ENCODE measurements at places on chromosomes 5 and 9.
A peak's percentile ranks its signal among the peaks of the same experiment; 100 is the strongest.

GRCh38 chr5:144247131-144247530 lies 76.5 kb downstream of the KCTD16 start:
- DNase-seq, result no peak

DNA sequence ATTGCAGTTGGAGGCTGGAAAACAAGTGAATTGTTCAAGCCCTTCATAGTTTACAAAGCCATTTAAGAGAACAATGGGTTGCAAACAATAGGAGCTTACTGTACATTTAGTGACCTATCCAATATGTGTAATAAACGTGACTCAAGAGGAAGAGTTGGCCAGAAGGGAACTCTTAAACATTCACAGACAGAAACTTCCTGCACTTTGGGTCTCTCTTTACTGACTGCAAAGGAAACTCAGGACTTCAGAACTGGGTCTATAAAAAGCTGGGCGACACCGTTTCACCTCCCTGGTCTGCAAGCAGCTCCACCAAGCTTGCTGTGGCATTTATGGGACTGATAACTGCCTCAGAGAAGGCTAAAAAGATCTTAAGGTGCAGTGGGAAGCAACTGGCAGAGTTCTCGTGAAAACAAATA lies 48.7 kb upstream of the SPATA31D4 start:
- DNase-seq, result no peak

DNA sequence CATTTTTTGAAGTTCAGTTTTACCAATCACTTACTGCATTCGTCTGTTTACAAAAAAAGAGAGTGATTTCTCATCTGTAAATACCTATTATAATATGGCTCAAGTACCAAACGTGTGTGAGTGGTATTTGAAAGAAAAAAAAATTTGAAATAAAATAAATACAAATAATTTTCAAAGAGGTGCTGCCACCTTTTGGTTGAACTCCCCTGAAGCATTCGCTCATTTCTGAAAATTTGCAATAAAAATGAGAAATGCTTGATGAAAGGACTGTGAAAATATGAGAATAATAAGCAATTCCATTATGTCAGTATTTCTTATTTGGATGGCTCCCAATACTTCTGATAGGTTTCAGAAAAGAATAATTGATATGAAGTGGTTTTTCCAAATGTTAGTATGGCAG lies 409.9 kb downstream of the CTNND2 start:
- no peak for DNase-seq

DNA sequence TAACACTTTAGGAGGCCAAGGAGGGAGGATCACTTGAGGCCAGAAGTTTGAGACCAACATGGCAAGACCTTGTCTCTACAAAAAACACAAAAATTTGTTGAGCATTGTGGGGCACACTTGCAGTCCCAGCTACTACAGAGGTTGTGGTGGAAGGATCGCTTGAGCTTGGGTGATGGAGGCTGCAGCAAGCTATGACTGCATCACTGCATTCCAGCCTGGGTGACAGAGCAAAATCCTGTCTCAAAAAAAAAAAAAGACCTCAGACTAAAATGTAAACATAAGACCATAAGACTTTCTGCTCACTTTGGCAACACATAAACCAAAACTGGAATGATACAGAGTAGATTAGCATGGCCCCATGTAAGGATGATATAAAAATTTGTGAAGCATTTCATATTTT lies 24.6 kb upstream of the NANS start:
- no peak for DNase-seq

- no peak for DNase-seq
Observed at GRCh38 chr9:115006660-115007059, 76.3 kb upstream of the TNFSF8 start.

GRCh38 chr9:134341306-134341705 lies 15.1 kb downstream of the RXRA start:
- DNase-seq, result no peak

GRCh38 chr9:72827950-72828731 lies 124.7 kb downstream of the ALDH1A1 start:
- DNase-seq, result no peak

- DNase-seq, result no peak
Observed at GRCh38 chr9:121220996-121221663, 19.5 kb upstream of the RAB14 start.

DNA sequence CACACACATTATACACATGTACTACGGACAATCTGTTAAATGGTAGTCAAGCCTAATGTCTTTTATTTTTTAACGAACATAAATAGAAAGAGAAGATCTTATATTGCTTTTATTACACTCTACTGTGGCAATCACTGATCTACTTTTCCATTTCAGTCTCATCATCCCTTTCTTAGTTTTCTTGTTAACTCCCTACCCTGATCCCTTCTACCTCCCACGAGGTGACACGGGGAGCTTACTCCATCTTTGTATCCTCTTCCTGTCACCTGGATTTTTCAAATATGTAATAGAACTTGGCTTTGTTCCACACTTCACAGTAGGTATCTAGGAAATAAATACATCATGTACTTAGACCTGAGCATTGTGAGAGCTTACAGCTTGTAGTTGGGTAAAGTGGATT lies 211.0 kb downstream of the PIK3R1 start:
- no peak for DNase-seq

GRCh38 chr9:121718084-121718483 lies 66.7 kb downstream of the DAB2IP start:
- DNase-seq, result no peak

DNA sequence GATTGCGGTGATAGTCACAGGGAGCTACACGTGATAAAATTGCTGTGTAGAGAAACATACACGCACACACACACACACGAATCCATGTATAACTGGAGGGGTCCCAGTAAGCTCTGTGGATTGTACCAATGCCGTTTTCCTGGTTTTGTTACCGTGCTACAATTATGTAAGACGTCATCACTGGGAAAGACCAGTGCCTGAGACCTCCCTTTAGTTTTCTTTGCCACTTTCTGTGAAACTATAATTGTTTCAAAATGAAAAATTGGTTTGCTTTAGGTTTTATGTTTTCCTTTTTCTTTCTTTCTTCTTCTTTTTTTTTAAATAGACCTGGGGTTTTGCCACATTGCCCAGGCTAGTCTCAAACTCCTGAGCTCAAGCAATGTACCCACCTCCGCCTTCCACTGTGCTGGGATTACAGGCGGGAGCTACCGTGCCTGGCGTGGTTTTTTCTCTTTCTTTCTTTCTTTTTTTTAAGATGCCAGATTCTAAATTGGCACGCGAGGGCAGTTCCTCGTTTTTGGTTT lies 21.3 kb downstream of the OR2V2 start:
- DNase-seq, result no peak

GRCh38 chr9:34793428-34793827 lies 83.5 kb upstream of the CCL21 start:
- DNase-seq, result no peak

DNA sequence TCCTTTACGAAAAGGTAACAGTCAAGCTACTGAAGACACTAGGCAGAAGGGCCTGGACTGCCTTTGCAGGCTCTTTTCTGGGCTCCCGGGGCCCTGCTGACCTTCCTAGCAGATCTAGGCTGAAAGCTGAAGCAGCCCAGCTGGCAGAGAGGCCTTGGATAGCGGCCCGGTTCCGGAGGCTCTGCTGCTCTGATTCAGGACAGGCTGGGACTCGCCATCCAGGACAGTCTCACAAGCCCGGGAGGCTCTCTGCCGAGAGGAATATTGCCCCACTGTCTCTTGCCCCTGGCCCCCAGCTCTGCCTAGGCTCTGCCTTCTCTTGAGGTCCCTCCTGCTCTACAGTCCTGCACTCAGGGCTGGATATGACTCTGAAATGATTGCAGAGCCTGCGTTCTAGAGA lies 67.8 kb downstream of the PSD2 start:
- no peak for DNase-seq

- DNase-seq, result no peak
Observed at GRCh38 chr9:78130004-78130403, 98.4 kb upstream of the GNAQ start.

DNA sequence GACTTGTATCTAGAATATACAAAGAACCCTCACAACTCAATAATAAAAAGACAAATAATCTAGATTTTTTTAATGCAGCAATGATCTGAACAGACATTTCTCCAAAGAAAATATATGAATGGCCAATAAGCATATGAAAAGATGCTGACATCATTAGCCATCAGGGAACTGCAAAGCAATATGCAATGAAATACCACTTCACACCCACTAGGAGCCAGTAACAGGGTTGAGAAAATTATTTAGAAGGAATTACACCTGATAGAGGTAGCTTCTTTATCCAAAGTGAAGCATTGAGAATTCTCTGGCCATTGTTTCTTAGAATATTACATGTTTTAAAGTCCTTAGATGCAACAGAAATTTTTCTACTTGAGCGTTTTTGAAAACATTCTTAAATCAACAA lies 316.9 kb downstream of the KCNN2 start:
- DNase-seq, result no peak

DNA sequence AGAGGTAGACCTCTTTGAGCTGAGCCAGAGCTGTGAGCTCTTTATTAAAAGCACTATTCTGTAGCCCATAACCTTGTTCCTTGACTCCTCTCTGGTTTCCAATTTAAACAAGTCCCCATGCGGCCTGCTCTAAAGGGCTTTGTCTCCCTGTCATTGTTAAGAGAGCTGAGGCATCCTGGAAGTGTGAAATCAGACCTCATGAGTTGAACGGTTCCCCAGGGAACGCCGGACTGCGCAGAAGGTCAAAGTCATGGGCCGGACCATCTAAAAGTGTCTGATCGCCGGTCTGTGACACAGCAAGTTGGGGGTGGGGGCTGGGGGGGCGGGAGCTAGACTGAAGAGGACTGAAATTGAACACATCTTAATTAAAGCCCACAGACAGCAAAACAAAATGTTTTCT lies 265.8 kb downstream of the SLF1 start:
- DNase-seq, result peak; percentile 2

DNA sequence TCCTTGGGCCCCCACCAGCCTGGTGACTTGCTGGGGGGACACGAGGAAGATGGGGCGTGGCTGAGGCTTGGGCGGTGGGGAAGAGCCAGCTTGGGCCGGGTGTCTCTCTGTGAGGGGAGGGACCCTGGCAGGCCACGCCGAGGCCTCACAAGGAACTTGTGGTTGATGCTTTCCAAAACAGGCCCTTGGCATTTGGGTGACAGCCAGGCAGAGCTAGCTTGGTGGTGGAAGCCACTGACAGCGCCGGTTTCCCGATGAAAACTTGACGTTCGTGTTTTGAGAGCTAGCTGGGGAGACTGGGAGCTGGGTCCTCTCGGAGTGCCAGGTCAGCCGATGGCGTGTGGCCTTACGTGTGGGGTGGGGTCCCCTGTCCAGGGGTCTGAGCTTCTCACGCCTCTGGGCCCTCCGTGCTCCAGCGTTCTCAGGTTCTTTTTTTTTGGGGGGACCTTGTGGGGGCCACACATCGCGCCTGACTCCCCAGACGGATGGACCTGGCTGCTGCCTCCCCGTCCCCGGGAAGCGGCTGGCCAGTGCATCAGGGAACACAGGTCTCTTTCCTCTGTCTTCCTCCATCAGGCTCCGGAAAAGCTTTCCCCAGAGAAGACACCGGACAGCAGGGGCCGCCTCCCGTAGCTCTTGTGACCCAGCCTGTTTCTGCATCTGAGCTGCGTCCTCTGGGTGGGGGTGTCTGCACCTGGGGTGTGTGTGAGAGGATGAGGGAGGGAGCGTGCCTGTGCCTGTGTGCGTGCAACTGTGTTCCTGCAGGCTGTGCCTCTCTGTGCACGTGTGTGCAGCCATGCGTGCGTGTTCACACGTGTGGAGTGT lies 129.3 kb upstream of the LPCAT1 start:
- DNase-seq, result no peak

DNA sequence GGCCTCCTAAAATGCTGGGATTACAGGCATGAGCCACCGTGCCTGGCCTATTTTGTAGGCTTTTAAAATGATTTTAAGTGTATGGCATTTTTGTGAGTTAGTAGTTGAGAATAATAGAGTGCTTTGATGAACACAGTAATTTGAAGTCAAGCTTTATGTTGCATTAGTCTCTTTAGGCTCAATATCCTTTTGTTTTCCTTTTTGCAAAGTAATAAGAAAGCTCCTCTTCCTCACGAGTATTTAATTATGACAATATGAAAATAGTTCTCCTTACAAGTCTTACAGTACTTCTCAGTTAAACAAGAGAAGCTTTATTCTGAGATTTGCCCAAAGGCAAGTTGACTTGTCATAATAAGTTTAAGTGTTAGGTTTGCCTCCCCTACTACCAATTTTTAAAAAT lies 69.0 kb downstream of the TJP2 start:
- no peak for DNase-seq

DNA sequence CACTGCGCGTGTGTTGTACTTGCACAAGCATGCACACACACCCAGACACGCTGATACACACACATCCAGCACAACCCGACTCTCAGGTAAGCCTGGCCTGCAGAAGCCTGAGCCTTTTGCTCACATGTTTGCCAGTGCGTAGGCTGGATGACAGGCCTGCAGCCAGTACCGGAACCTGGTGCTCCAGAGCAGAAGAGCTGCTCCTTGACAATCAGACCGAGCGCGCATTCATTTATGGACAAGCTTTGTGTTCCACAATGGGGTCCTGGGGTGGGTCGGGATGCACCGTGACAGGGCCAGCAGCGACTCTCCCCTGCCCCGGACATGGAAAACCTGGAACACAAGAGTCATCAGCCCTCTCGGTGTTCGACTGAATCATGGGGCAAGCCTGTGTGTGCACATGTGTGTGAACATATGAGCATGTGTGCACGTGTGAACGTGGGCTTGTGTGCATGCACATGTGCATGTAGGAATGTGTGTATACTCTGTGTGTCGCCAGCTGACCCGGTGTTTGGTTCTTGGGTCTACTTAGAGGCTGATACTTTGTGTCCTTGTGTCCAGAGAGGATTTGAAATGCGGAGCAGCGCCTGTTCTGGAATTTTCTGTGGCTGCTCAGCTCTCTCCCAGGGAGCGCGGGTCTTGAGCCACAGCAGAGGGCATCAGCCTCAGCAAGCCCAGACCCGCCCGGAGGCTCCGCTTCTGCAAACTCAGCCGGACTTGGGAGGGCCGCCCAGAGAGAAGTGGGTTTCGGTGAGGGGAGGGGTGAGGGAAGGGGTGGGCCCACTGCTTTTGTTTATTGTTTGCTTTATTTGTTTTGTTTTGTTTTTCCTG lies 32.2 kb downstream of the IRX4 start:
- DNase-seq, result no peak

GRCh38 chr9:115328228-115328627 lies 210.3 kb upstream of the TNC start:
- DNase-seq, result no peak

- DNase-seq, result no peak
Observed at GRCh38 chr9:117887941-117888340, 183.7 kb downstream of the TLR4 start.

- DNase-seq, result no peak
Observed at GRCh38 chr5:38719916-38720315, 125.9 kb upstream of the OSMR start.

GRCh38 chr9:111916234-111916645 lies 19.6 kb downstream of the UGCG start:
- DNase-seq, result no peak
